ENCODE measurements at places on chromosomes 13 and 19.
A peak's percentile ranks its signal among the peaks of the same experiment; 100 is the strongest.

GRCh38 chr19:51227326-51227725 lies 2.4 kb downstream of the CD33 start:
- no peak for DNase-seq

GRCh38 chr19:18629166-18630088 lies 7.4 kb upstream of the KLHL26 start:
- no peak for DNase-seq

DNA sequence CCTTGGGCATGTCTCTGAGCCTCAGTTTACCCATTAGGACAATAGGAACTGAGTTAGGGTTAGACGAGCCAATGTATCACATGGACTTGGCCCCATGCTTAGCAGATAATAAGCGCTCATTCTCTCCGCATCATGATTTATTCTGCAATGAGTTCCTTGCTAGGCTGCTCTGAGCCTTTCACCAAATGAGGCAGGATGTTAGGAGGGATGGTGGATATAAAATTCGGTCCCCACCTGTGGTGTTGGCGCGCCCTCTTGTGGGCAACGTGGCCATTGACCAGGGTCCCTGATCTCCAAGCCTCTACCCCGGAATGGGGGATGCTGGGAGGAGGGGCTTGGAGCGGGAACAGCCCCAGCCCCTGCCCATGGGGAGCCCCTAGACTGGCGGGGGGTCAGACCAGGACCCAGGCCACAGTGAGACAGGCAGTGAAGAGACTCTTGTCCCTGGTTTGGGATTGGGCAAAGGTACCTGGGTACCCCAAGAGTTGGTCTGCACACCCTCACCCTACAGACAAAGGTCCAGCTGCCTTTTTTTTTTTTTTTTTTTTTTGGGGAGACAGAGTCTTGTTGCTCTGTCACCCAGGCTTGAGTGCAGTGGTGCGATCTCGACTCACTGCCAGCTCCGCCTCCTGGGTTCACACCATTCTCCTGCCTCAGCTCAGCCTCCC lies 43.9 kb downstream of the CERS4 start:
- DNase-seq, result peak; percentile 61

GRCh38 chr19:18477042-18477779 lies 39.3 kb upstream of the ISYNA1 start:
- no peak for DNase-seq

GRCh38 chr19:54502518-54503048 lies at the start of gene LAIR2:
Gene LAIR2, plus strand, starts transcription at chr19:54502831. Its CDS starts 88 bp downstream, at chr19:54502919.
- DNase-seq, result no peak

- DNase-seq, result no peak
Measured at GRCh38 chr13:33940898-33941297, 122.9 kb downstream of the RFC3 start.

DNA sequence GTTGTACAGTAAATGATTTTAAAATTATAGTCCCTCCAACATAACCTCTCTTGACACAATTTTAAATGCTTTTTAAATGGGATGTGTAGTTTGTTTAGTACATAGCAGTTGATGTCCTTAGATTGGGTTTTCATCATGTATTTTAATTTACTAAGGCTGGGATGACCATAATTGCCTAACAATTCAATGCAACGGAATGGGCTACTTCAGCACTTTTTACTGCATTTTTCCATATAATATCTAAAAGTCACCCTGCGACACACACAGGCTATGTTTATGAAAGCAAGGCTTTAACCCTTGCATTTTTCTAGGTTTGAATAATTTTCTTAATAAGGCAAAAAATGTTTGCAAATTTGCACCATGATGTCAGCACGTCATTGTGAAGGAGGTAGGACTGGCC lies 321.0 kb downstream of the DLEU7 start:
- no peak for DNase-seq

DNA sequence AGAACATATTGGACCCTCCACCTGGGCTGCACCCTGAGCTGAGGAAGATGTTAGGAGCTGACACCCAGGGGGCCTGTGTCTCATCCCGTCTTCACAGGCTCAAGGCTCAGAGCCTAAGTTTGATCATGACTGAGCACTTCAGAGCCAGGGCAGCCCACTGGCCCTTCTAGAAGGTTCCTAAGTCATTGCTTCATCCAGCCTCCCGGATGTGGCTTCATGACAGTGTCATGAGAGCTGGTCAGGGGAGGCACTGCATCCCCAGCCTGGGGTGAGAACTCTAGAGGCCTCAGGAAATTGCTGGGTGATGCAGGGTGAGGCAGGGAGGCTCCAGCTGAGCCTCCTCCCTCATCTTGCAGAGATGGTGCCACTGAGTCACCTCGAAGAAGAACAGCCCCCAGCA lies 24.9 kb upstream of the PIK3R2 start:
- DNase-seq, result no peak

- DNase-seq, result no peak
Measured at GRCh38 chr13:44749906-44750305, 173.8 kb upstream of the TSC22D1 start.

- DNase-seq, result no peak
Measured at GRCh38 chr13:98144801-98145350, 2.0 kb downstream of the FARP1 start.

GRCh38 chr13:41944229-41944628 lies 16.7 kb downstream of the VWA8 start:
- DNase-seq, result no peak

DNA sequence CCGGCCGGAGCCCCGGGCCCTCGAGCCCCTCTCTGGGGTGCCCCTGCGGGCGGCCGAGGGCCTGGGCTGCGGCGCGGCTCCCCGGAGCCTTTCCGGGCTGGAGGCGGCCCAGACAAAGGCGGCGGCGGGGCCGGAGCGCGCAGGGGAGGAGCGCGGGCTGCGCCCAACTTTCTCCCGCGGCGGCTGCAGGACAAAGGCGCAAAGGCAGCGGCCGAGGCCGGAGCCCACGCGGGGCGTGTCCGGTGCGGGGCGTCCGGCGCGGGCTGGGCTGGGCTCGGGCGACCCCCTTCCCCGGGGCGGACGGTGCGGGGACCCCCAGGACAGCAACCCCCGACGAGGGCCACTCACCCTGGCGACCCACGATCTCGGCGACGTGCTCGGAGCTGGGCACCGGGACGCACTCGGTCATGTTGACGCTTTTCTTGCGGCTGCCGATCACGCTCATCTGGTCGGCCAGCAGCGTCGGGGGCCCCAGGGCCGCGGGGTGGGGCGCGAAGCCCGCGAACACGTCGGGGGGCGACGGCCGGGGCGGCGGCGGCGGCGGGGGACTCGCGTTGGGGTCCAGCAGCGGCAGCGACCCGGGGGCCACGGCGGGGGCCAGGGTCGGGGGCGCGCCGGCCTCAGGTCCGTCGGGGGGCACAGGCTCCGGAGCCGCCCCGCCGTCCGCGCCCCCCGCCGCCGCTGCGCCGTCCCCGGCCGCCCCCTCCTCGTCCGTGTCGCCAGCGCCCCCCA lies 843 bp downstream of the MEX3D start:
- DNase-seq, result no peak

- no peak for DNase-seq
Measured at GRCh38 chr19:43720936-43721335, 5.1 kb downstream of the IRGC start.

DNA sequence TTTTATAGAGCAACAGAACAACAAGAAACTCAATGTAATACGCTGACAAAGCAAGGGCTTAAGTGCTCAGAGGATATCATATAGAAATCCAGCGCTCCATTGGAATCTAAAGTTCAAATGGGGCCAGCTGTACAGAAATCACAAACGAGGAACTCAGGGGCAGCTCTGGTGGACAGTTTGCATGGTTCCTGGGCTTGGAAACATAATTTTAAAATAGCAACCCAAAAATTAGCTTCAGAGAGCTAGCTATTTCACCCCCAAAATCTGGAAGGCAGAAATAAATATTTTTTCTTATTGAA lies 19.2 kb upstream of the LATS2 start:
- DNase-seq, result no peak

DNA sequence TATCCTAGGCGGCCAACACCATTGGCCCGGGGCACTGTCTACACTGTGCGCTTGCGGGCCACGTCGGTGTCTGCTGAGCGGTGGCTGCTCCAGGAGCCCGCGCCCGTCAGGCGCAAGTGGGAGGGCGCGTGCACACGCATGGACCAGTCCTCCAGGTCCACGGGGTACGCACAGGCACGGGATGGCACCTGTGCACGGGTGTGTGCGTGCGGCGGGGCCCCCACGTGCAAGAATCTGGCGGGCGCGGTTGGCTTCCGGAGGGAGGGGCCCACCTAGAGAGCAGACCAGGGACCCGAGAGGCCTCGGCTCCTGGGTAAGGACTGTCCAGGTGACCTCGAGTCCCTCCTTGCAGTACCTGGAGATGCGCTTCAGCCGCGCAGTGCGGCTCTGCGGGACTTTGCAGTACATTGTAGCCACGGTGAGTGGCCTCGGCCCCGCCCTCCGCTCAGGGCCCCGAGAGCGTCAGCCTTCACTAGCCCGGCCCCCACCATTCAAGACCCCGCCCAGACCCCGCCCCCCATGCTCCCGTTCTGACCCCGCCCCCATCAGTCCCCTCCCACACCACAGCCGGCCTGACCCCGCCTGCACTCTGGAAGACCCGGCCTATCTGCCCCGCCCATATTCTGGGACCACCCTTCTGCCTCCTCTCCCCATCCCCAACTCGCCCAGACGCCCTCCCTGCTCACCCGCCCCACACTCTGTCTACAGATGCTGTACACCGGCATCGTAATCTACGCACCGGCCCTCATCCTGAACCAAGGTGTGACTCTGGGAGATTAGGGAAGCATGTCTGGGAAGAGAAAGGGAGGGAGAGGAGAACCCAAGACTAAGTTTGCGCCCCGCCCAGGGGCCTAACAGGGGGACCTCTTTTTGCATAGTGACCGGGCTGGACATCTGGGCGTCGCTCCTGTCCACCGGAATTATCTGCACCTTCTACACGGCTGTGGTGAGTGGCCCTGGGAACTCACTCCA lies 2.3 kb downstream of the SLC5A5 start:
- DNase-seq, result no peak

GRCh38 chr13:30762643-30763042 lies 27.3 kb downstream of the ALOX5AP start:
- DNase-seq, result no peak

DNA sequence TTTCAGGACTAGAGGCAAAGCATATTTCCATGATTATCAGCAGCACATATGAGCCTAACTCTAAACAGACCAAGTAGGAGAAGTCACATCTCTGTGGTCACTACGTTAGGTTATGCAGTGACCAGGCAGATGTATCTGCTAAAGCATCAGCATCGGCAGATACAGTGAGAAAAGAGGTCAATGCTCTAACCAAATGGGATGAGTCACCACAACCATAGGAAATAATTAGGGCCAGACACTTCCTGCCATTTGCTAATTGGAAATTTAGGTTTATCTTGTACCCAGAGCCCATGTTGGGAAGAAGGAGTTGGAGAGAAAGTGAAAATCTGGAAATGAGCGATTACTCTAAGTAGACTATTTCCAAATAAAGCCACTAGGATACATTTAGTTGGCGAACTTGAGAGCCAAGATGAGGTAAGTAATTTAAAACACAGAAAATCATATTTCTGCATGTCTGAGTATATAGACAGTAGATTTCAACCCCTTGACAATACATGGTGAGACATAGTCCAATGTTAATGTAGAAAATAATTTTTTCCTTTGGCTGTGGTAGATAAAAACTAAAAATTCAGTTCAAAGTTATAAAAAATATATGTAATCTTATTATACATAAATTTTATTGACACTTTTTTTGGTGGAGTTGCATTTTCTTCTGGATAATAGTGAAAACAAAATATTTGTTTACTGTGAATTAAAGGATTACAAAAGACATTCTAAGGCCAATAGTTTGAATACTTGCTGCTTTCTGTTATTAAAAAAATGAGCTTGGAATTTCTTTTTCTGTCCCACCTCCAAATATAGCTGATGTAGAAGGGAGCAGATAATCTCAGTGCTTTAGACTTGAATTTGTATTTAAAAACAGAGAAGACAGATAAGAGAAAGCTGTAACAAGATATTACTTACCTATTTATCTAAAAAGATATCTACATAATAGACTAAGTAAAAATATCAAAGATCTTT lies 104.4 kb upstream of the CSNK1A1L start:
- DNase-seq, result no peak
